ENCODE measurements at places on chromosomes 7 and 10. TPM values are rescaled to one million over a fixed set of nuclear protein-coding genes. Genes with fewer than 3 reads are reported as not detected.

GRCh38 chr10:74958316-74958715 is 131.9 kb downstream of the KAT6B start:
- DNase-seq = no peak

Gene ZNF277
- total RNA-seq = 35.0 TPM

DNA sequence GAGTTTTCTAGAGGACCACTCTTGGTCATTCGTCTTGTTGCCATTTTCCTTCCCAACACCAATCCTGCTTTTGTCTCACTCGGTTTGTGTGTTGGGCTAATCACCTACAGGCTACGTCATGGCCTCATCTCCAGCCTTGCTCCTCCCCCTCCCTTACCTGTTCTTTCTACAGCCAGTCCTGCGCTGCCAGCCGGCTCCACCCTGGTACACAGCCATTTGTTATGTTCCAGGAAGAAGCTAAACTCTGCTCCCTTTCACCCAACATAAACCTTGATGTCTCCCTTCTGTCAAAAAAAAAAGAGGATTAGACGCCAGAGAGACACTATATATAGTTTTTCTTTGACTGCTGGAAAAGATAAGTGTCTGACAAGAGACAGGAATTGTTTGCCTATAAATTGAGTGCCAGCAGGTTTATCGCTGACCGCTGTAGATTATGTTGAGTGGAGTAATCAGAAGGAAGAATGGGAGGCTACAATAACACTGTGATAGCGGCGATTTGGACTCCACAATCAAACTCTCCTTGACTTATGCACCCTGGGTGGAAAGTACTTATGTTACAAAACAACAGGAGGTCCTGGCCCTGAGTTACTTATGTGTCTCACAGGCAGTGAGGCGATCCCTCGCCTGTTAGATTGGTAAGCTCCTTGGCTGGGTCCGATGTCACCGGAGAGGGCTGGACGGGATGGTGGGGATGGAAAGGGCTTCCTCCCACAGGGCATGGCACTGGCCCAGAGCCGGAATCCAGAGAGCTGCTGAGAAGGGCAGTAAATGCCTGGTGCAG is 171.3 kb upstream of the BMPER start:
- DNase-seq = no peak

Gene LIPJ
- 0.08 TPM for total RNA-seq

GRCh38 chr7:3370068-3370830 is 69.2 kb downstream of the SDK1 start:
- no peak for DNase-seq

DNA sequence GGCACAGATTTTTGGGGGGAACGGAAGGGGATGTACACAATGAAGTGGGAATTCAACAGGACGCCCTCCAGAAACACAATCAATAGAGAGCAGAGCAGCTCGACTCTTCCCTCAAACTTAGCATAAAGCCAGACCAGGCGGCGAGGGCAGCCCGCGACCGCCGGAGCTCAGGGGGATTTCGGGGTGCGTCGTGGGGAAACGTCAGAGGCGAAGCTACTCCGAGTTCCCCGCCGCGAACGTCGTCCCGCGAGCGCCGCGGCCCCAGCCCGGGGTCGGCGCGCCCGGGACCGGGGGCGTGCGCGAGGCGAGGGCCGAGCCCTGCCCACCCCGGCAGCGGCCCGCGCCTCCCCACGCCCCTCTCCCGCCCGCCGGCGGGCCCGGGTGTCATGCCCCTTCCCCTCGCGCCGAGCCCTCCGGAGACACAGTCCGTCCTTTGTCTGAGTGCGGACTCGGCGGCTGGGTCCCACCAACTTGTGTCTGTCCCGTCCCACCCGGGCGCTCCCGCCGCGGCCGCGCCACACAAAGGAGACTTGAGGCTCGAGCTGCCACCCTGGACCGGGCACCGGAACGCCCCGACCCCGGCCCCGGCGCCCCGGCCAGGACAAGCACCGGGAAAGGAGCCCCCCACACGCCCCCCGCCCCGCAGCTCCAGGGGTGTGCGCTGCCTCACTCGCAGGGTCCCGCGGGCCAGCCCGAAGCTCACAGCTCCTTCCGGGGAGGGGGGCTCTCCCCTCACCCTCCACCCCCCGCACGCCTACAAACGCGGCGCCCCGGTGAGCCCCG is 634 bp downstream of the EZH2 start:
- DNase-seq = no peak

DNA sequence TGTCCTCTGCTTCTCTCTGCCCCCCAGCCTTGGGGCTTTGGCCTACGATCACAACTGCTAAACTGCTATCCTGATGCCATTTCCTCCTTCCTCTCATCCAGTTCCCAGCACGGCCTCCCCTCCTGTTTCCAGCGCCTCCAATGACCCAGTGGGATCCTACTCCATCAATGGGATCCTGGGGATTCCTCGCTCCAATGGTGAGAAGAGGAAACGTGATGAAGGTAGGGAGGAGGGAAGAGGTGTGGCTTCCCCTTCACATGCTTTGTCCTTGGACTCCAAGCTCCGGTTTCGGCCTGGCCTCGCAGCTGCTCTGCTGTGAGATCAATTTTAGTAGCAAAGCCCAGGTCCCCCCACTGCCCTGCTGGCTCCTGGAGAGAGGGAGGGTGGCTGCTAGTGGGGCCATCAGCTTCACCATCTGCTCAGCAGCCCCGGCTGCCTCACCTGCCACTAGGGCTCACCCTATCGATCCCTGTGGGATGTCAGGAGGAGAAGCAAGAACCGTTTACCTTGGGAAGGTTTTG is 35.8 kb downstream of the PAX2 start:
- DNase-seq = no peak

Gene TMEM225B
- not detected for total RNA-seq

DNA sequence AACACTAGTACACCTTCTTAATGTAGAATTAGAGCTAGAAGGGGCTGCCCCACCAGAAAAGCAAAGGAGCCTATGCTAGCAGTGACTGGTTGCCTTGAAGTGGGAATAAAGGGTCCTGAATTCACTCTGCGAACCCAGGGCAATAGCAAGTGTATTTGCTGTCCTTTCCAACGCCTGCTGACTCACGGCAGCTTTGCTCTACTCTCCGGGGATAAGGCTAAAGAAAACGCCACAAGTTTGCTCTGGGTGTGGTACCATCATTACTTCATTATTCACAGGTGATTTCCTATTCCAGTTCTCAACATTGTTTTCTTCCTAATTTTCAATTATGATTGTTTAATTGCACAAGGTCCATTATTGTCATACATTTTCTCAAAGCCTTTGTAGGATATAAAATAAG is 220.5 kb upstream of the AOAH start:
- DNase-seq = no peak

DNA sequence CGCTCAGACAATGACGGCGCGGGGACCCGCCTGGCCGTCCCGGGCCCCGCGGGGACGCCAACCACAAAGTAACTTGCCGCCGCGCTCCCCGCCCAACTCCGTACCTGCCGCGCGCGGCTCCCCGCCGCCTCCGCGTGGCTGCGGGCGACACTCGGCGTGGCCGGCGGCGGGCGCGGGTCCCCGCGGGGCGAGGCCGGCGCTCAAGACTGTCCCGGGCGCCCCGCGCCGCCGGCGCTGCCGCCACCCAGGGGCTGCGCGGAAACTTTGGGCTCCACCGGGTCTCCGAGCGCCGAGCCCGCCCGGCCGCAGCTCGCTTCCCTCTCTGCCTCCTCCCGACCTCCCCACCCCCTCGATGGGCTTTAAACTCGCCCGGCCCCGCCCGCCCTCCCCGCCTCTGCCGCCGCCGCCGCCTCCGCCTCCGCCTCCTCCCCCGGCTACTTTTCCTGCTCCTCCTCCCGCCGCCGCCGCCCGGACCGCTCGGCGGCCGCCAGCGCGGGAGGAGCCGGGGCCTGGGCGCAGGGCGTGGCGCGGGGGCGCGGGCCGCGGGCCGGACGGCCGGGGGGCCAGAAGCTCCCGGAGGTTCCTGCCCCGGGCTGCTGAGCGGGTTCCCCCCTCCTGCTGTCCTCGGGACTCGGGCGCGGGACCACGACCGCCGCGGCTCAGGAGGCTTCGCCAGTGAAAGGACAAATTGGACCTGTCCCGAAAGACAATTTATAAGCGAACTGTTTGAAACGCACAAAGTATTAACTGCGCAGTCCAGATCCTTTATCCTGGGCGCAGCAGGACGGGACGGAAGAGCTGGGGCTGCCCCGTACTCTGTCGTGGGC is 10.6 kb upstream of the GRB10 start:
- no peak for DNase-seq

DNA sequence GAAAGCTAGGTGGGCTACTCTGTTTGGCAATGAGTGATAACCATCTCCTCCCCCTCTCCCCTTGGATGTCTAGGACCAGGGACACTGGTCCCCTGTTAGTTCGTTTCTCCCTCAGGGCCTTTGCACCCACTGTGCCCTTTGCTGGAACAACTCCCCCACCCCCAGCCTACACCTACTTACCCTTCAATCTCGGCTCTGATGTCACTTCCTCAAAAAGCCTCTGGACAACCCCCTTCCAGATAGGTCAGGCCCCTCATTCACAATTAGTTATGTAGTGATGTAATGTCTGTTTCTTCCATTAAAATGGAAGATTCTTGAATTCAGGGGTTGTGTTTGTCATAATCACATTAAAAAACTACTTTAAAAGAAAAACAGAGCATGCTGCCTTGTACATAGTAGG is 152.9 kb downstream of the SNX10 start:
- DNase-seq = no peak

Measured in kidney epithelial cell (primary cell).